ENCODE measurements at places on chromosomes 12 and 14.

GRCh38 chr12:23185346-23185745 is 560.4 kb downstream of the ETNK1 start:
- no peak for DNase-seq

- no peak for DNase-seq
Measured at GRCh38 chr12:132026796-132027500, 77.2 kb downstream of the EP400 start.

- DNase-seq = no peak
Measured at GRCh38 chr12:25321772-25322171, 71.0 kb upstream of the KRAS start.

DNA sequence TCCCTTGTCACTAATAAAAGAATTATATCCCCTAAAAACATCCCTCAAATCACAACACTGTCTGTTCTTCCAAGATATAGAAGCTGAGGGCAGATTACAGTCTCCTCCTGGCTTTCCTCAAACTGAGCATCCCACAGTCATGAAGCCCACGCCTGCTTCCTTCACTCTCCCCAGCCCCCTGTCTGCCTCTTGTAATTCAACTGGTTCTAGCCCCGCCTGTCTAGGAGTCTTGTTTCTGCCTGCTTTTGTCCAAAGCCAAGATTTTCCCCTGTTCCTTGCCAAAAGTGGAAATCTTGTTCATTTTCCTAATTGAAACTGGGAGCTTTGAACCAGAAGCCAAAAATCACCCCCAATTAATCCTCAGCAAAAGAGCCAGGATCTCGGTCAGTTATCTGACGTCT is 35.9 kb upstream of the PWP1 start:
- DNase-seq = no peak

DNA sequence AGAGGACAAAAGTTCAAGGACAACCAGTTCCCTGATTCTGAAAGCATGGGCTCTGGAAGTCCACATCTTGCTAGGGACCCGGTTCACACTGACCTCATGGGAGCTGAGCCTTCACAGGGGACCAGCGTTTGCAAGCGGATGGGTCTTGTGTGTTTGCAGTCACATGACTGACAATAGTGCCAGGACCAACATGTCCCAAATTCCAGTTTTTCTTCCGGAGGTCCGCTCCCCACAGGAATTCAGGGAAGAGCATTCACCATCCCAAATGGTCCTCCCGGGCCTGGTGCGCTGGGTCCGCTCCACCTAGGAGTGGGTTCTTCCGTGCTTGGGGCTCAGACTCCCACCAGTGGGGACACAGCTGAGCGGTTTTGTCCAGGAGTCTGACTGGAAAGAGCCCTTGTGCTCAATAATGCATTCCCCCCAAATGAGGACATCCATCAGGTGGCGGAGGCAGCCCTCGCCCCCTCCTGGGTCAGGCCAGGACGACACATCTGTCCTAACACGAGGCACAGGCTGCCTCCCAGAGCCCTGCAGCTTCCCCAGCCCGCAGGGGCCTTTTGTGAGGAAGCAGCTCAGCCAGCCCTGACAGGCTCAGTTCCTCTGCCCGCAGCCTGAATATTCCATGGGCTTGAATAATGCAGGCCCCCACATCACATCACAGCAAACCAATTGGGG is 91.8 kb upstream of the BCL11B start:
- no peak for DNase-seq

DNA sequence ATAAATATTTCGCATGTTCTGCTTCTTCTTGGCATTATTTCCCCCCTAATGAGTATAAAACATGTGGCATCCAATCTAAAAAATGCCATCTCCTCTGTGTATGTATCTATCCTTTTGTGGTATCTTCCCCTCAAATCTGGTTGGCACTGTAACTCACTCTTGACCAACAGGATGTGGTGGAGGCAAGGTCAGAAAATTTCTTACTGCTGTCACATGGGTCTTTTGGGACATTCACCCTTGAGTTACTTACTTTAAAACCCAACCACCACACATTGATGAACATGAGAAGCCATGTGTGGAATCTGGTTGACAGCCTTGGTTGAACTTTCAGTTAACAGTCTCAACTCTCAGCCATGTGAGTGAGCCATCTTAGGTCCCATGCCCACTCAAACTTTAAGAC is 516.9 kb downstream of the SLC16A7 start:
- DNase-seq = no peak

GRCh38 chr14:91636604-91637003 is 95.3 kb downstream of the CATSPERB start:
- no peak for DNase-seq

GRCh38 chr14:36516719-36517241 is 3.3 kb downstream of the NKX2-1 start:
- peak; percentile 50 for DNase-seq

GRCh38 chr12:12870465-12870864 is 20.9 kb upstream of the GPRC5A start:
- no peak for DNase-seq

DNA sequence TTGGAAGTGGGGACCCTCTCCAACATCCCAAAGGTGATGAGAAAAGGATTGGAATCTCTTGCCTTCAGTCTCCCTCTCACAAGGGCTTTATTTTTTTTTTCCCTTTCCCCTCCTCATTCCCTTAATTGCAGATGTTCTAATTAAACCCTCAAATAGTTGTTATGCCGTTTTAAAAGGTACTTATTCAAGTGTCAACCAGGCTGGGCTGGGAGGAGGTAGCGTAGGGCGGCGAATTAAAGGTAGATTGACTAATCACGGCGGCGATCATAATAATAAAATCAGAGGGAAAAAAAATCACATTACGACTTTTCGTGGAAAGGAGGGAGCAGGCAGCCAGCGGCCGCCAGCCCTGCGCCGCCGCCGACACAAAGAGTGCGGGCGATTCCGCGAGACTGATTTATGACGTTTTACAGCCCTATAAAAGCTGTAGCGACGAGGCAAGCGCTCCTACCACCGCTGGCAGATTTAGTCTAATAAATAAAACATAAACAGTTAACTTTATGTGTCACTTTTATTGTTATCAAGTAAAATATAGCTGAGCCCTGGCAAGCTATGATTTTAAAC is 1.7 kb upstream of the HOXC4 start:
- DNase-seq = no peak

DNA sequence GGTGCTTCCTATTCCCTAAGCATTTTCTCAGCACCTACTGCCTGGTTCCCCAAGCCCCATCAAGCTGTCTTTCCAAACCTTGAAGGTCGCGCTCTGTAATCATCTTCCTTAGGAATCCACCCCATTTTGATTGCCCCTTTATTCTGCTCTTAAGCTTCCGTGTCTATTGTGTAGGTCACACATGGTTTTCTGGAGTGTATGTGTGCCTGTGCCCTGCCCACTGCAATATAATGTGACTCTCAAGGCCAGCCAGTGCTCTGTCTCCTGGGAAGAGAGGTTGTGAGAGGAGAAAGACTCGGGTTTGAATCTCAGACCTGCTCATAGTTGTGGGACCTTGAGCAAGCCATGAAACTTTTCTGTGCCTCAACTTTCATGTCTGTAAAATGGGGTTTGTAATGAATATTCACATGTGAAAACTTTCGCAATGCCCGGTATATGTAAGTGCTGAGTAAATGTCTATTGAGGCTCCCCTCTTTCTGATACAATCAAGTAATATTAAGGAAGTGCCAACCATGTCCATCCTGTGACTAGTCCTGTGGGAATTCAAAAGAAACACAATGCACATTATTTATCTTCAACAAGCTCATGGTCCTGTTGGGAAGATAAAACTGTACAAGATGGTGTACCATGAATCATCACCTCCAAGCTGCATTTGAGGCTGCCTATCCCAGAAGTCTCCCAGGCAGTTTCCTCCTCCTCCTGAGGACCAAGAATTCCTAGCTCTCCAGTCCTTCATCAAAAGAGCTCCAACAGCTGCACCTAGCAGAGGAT is 774 bp upstream of the KRT75 start:
- no peak for DNase-seq

DNA sequence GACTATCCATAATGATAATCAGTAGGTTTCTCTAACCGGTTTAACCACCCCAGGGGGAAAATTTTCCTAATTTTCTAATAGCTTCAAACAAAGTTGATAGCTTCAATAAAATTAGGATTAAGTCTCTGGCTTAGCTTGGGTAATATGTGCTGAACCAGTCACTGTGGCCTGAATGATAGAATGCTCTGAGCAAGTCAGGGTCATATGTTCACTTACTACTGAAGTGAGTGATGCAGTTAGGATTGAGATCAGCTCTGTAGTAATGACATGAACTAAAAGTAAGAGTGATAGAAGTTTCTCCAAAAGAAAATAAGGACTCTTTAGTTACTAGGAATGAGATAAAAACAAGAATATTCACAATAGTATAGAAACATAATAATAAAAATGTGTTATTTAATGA is 32.6 kb downstream of the ETNK1 start:
- no peak for DNase-seq

DNA sequence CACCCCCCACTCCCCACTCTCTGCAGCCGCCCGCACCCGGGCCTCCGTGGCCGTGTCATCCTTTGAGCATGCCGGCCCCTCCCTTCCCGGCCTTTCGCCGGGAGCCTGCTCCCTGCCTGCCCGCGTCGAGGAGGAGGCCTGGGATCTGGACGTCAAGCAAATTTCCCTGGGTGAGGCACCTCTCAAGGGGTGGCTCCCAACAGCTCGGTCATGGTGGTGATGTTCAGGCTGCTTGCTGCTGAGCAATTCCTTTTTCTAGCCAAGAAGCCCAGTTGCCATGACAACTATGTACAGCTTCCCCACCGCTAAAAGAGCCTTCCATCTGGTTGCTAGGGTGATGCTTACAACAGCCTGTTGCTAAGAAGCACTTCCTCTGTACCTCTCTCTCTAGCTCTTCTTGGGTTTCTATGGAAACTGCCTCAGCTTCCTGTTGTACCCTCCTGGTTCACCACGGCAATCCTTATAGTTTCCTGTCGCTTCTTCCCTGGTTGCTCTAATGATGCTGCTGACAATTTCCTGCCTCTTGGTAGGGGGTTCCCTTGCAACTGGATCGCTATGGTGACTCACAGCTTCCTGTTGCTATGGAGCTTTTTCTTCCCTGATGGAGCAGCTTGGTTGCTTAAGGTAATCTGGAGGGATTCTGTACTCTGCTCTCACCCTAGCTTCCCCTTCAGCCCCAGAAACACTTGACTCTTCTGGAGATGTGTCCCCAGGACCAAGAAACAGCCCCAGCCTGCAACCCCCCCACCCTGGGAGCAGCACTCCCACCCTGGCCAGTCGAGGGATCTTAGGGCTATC is 11.0 kb downstream of the ZNF219 start:
- peak; percentile 69 for DNase-seq

DNA sequence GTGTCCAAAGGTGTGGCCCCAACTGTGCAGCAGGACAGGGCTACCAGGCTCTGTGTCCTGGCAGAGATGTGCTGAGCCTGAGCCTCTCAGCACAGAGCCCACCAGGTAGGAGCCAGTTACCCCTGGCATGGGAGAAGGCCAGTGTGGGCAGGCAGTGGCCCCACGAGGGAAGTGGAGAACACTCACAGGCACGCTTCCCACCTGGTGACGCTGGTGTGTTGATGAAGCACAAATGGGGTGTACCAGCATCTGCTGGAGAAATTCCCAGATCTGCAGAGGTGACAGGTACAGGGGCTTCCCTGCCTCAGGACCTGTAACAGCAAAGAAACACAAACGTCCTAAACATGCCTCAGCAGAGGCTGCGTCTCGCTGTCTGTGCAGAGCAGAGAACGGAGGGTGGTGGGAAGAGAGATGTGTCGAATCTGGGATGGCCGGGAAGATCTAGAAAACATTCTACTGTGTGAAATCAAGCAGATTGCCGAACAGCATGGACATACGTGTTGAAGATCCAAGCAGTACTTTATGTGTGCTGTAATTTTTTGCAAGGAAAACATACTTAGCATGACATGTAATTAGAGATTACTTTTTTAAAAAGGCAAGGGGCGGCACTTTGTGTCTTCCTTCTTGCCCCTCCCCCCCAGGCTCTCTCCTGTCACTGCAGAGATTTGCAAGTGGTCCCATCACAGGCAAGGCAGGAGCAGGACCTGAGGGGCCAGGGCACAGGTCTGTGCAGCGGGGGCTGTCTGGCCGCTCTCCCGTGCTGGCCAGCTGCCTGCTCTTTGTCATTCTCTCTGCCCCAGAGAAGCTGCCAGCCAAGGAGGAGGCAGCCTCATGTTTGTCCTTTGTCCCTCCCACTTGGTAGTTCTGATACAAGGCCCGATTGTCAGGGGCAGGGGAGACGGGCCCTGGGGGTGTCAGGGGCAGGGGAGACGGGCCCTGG is 17.3 kb downstream of the HIP1R start:
- DNase-seq = no peak

DNA sequence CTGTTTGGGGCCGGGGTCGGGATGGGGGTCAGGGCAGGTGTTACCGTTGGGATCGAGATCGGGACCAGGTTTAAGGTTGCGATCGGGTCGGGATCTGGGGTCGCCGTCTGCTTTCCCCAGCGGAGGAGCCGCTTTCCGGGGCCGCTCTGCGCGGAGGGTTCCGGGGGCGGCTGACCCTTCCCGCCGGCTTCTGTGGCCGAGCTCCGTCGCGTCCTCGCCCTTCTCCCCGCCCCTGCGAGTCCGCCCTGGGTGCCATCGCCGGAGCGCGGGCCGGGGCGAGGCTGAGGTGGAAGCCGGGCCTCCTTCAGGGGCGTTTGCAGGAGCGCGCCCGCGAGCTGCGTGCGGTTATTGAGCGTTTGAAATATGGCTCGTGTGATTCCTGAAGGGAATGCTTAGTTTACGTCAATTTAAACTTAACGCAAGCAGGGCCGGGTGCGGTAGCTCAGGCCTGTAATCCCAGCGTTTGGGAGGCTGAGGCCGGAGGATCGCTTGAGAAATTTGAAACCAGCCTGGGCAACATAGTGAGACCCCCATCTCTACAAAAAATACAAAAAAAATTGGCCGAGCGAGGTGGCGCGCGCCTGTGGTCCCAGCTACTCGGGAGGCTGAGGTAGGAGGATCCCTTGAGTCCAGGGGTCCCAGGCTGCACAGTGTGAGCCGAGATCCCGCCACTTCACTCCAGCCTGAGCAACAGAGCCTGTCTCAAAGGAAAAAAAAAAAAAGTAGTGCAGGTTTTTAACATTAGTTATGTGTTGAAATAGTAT is 620 bp downstream of the PGAM5 start:
- peak; percentile 64 for DNase-seq

DNA sequence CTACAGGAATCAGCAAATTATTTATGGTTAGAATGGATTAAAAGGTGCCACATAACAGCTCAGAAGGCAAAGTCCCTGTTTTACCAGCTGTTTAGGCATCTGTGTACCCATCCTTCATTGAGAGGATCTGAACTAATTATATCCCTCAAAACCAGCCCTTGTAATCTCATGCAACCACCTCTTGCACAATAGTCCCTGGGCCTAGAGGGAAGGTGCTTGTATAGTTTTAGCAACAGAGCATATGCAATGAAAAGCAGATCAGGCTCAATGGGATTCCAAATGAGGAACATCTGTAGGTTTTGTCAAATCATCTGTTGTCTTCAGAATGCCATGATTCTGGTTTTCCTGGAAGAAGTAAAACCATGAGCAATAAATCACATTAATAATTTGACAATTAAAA is 26.0 kb upstream of the GLIPR1L2 start:
- peak; percentile 26 for DNase-seq

GRCh38 chr14:61608245-61609165 is 86.8 kb upstream of the HIF1A start:
- peak; percentile 90 for DNase-seq

- DNase-seq = peak; percentile 92
Measured at GRCh38 chr12:15788233-15789219, 662 bp downstream of the EPS8 start.

GRCh38 chr14:102973706-102974285 is 51.3 kb downstream of the AMN start:
- no peak for DNase-seq

- no peak for DNase-seq
Measured at GRCh38 chr12:116520225-116520760, 38.9 kb upstream of the MAP1LC3B2 start.

GRCh38 chr12:67820694-67821093 is 168.6 kb upstream of the IFNG-AS1 start:
- DNase-seq = no peak
